ENCODE measurements at places on chromosomes 5 and 9.

- no peak for DNase-seq
These were observed 9.8 kb upstream of the SLC36A3 start for GRCh38 chr5:151313357-151313756.

GRCh38 chr9:118455788-118456187 is 751.6 kb downstream of the TLR4 start:
- DNase-seq, result no peak

DNA sequence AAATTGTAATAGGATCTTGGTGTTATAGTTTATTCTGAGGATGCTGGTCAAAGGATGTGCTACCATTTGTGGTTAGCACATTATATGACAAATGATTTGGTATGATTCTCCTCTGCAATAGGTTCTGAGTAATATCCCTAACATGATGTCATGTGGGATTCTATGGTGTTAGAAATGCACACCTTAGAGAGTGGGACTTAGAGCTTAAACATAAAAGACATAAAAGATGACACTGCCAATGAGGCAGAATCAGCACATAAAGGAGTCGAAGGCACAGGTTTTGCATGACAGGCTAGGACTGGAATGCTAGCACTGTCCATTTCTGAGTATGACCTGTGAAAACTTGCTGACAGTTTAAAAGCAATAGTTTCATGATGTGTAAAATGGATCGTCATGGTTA is 100.4 kb downstream of the OSTF1 start:
- no peak for DNase-seq

DNA sequence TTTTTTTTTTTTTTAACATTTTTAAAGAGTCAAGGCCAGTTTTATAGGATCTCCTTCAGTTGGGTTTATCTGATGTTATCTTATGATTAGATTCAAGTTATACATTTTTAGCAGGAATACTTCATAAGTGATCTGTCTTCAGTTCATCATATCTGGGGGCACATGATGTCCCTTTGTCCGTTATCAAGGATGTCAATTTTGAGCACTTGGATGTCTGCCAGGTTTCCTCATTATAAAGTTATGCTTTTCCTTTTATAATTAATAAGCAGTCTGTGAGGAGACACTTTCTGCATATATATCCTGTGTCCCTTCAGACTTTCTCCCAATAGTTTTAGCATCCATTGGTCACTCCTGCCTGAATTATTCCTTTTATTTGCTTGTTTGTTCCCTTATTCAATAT is 11.8 kb downstream of the HDHD3 start:
- no peak for DNase-seq

- DNase-seq, result no peak
These were observed 782.8 kb upstream of the NUDT12 start for GRCh38 chr5:104345222-104346016.

DNA sequence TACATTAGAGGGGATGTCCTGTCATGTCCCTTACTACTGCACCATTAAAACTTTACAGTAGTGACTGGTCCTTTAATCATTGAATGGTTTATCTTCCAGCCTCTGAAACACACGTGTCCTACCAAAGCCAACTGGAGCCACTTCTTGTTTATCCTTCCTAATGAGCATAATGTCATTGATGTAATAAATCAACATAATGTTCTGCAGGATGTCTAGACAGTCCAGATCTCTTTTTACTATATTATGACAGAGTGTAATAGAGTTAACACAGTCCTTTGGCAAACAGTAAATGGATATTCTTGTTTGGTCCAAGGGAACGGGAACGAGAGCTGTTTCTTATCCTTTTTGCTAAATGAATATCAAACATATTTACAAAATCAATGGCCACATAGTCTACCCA is 88.1 kb upstream of the PTPRD start:
- no peak for DNase-seq

DNA sequence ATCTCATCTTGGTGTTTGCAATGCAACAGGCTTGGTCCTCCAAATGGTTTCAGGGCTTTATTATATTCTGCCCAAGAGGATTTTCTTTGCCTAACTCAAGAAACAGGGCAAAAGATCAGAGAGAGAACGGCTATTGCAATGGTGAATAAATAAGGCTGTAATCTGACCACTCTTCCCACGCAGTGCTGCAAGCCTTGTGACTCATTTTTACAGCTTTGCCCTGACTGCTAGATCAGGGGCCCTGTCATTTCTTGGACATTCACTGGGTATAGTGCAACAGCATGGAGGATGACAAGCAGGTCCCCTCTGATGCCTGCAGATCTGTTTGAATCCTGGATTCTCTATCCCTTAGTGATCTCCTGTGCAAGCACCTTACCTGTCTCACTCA is 459.1 kb downstream of the EBF1 start:
- DNase-seq, result no peak
